Calu3 (cell line): ENCODE measurements at places on chromosomes 5 and 9. TPM values are rescaled to one million over a fixed set of nuclear protein-coding genes. Genes with fewer than 3 reads are reported as not detected.

- peaks cover 6% of the 10 kb centered on the region for H3K36me3 ChIP-seq
- DNase-seq: no peak
- H3K27me3 ChIP-seq: no peaks in the 10 kb centered on the region
- H3K4me1 ChIP-seq: no peaks in the 10 kb centered on the region
- H3K27ac ChIP-seq: no peak overlapping the region
Measured at GRCh38 chr9:33375238-33375840, 27.0 kb downstream of the AQP7 start.

DNA sequence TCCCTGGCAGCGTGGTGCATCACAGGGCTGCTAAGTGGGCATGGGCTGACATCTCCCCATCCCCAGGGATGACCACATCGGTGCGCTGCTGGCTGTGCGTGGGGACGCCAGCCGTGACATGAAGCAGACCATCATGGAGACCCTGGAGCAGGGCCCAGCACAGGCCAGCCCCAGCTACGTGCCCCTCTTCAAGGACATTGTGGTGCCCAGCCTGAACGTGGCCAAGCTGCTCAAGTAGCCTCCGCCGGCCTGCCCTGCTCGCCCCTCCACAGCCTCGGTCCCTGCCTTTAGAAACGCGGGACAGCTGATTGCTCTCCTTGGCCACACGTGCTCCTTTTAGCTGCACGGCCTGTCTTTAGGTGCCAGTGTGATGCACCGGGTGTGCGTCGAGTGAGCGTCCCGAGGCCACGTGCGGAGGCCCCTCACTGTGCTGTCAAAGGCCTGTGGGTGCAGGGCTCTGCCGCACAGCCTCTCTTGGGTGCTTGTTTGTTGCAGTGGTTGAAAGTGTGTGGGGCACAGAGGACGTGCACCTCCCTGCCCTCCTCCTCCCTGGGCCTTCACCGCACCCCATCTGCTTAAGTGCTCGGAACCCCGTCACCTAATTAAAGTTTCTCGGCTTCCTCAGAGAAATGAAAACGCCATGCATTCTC lies 23.8 kb downstream of the EXOC3 start:
- no peaks in the 10 kb centered on the region for H3K27me3 ChIP-seq
- no peak for DNase-seq
- H3K4me1 ChIP-seq: no peaks in the 10 kb centered on the region
- no peak overlapping the region for H3K27ac ChIP-seq
- H3K4me3 ChIP-seq: no peak overlapping the region

GRCh38 chr5:92962752-92963151 lies 618.3 kb downstream of the NR2F1-AS1 start:
- no peaks in the 10 kb centered on the region for H3K27me3 ChIP-seq
- peaks cover 32% of the 10 kb centered on the region for H3K4me1 ChIP-seq
- no peak overlapping the region for H3K27ac ChIP-seq
- no peak overlapping the region for H3K4me3 ChIP-seq
- DNase-seq: peak; percentile 31

- H3K36me3 ChIP-seq: peaks cover 5% of the 10 kb centered on the region
- peak overlapping the region; percentile 68 for H3K4me3 ChIP-seq
- peaks cover 18% of the 10 kb centered on the region for H3K4me1 ChIP-seq
- H3K27me3 ChIP-seq: no peaks in the 10 kb centered on the region
- DNase-seq: no peak
Measured at GRCh38 chr9:87336407-87336806, 161.3 kb upstream of the DAPK1 start.

- no peak for DNase-seq
- H3K27me3 ChIP-seq: no peaks in the 10 kb centered on the region
- no peak overlapping the region for H3K27ac ChIP-seq
- H3K4me1 ChIP-seq: peaks cover 9% of the 10 kb centered on the region
Measured at GRCh38 chr5:154205441-154206117, 15.0 kb downstream of the GALNT10 start.

- H3K36me3 ChIP-seq: no peaks in the 10 kb centered on the region
- peaks cover 86% of the 10 kb centered on the region for H3K27me3 ChIP-seq
- H3K4me1 ChIP-seq: no peaks in the 10 kb centered on the region
- DNase-seq: no peak
- no peak overlapping the region for H3K4me3 ChIP-seq
Measured at GRCh38 chr5:137598399-137598798, 99.3 kb upstream of the SPOCK1 start.

DNA sequence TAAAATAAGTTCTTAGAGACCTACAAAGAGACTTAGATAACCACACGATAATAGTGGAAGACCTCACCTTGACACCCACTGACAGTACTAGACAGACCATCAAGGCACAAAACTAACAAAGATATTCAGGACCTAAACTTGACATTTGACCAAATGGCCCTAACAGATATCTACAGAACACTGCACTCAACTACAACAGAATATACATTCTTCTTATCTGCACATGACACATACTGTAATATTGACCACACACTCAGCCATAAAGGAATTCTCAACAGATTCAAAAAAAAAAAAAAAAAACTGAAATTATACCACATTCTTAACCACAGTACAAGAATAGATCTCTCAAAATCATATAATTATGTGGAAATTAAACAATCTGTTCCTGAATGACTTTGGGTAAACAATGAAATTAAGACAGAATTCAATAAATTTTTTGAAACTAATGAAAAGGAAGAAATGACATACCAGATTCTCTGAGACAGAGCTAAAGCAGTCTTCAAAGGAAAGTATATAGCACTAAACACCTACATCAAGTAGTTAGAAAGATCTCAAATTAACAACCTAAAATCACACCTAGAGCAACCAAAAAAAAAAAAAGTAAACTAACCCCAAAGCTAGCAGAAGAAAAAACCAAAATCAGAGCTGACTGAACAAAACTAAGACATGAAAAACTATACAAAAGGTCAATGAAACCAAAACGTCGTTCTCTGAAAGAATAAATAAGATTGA lies 362.3 kb upstream of the POU5F2 start:
- H3K4me3 ChIP-seq: no peak overlapping the region
- H3K27me3 ChIP-seq: no peaks in the 10 kb centered on the region
- H3K4me1 ChIP-seq: peaks cover 30% of the 10 kb centered on the region
- H3K27ac ChIP-seq: no peak overlapping the region
- no peak for DNase-seq

GRCh38 chr5:50691399-50692016 lies 25.1 kb downstream of the PARP8 start:
- DNase-seq: no peak
- H3K36me3 ChIP-seq: no peaks in the 10 kb centered on the region
- H3K27ac ChIP-seq: no peak overlapping the region
- H3K27me3 ChIP-seq: no peaks in the 10 kb centered on the region
- no peaks in the 10 kb centered on the region for H3K4me1 ChIP-seq
- H3K4me3 ChIP-seq: no peak overlapping the region

DNA sequence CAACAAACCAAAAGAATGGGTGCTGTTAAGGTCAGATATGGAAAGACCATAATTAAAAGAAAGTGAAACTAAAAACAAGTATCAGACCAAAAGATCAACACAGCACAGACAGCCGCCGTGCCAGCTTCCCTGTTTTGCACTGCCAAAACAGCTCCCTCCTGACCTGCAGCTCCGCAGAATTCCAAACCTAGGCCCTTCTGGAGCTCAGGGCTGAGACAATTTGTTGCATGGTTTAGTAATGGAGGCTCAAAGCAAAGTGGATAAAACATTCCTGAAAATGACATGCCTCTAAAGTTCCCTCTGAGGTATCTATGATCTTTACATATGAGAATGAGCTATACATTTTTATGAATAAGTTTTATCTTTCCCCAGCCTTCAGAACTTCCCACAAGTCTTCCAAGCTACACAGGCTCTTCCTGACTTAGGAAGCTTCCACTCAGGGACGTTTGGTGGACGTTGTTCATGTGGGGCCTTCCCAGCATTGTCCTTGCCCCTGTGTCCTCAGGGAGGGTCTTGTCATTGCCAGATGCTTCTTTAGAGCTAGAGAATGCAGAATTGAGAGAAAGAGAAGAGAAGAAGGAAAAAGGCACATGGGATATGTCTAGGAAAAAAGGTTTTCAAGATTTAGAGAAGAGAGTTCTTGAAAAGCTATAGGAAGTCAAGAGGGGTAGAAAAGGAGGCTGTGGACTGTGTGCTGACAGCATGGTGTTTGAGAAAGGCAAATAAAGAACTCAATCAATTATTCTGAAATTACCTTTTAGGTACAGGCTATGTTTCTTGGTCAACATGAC lies 28.4 kb upstream of the SSBP2 start:
- peak overlapping the region; percentile 27 for H3K4me3 ChIP-seq
- H3K27ac ChIP-seq: no peak overlapping the region
- H3K4me1 ChIP-seq: peaks cover 16% of the 10 kb centered on the region

DNA sequence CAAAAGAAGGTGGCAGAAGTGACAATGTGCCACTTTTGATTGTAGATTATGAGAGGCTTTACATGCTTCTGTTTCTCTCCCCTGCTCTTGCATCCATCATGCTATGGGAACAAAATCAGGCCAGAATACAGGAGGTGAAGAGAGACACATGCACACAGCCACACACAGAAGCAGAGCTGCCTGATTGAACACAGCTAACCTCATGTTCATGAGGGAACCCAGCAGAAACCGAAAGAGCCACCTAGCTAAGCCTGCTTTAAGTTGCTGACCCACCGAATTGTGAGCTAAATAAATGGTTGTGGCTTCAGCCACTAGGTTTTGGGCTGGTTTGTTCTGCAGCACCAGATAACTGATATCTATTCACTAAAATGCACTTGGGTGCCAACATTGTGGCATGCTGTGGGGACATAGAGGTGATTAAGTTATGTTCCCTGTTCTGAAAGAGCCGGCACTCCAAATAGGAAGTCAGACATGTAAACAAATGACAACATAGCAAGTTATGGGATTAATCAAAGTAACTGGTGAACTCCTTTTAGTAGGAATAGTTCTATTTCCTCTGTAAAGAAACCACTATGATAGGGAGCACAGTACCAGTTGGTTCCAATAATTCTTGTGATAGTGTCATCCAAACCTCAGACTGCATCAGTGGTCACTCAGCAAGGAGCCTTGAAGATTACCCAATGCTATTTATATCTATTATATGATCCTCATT lies 93.6 kb upstream of the TNC start:
- no peak overlapping the region for H3K27ac ChIP-seq
- no peak for DNase-seq
- H3K36me3 ChIP-seq: no peaks in the 10 kb centered on the region
- no peak overlapping the region for H3K4me3 ChIP-seq
- H3K27me3 ChIP-seq: no peaks in the 10 kb centered on the region

GRCh38 chr5:124660229-124661093 lies 86.0 kb downstream of the ZNF608 start:
- H3K4me3 ChIP-seq: peak overlapping the region; percentile 69
- no peaks in the 10 kb centered on the region for H3K27me3 ChIP-seq
- DNase-seq: peak; percentile 72
- peaks cover 11% of the 10 kb centered on the region for H3K36me3 ChIP-seq
- H3K4me1 ChIP-seq: peaks cover 58% of the 10 kb centered on the region

DNA sequence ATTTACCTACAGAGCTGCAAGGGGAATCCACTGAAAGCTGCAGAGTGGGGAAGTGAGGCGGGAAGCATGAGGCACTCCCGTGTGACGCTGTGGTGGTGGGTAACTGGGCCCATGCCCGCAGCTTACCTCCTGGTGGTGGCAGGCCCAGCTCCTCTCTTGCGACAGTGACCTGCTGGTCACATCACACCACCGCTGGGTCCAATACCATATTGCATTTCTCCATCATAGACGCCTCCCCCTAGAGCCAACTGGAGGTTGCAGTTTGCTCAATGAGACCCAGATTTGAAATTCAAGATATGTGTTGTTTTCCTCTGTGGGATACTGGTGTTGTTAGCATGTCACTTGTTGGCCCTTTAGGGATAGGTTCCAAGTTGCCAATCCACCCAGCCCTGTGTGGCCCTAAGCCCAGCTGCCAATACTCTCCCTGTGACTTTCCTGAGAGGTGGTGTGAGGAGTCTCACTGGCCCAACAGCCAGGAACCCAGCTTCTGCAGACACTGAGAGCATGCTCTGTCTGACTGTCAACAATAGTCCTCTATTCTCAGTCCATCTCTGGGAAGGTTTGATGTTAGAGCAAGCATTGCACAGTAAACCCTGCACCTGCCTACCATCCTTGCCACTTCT lies 428.3 kb downstream of the GADD45G start:
- no peaks in the 10 kb centered on the region for H3K4me1 ChIP-seq
- H3K4me3 ChIP-seq: no peak overlapping the region
- no peak for DNase-seq
- H3K27me3 ChIP-seq: peaks cover 49% of the 10 kb centered on the region
- H3K36me3 ChIP-seq: no peaks in the 10 kb centered on the region

DNA sequence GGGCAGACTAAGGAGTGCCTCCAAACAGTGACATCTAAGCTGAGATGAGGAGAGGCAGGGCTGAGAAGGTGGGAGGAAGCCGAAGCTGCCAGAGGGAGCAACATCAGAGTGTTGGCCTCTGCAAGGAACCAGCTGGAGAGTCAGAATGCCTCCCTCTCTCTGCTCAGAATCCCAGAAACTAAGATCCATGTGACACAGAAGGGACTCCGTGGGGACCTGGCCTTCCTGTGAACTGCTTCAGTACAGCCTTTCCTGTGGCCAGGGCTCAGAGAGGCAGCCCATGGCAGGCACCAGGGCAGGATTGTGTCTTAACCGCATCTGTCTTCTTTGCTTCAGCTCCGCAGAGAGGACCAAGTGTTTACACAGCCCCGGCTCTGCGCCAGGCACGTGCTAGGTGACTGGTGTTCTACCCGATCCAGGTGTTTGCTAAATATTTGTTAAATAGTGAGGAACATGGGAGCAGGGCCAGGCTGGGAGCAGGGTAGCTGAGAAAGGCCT lies 33.5 kb downstream of the KCNMB1 start:
- no peaks in the 10 kb centered on the region for H3K36me3 ChIP-seq
- DNase-seq: no peak
- H3K4me1 ChIP-seq: no peaks in the 10 kb centered on the region
- peaks cover 99% of the 10 kb centered on the region for H3K27me3 ChIP-seq

DNA sequence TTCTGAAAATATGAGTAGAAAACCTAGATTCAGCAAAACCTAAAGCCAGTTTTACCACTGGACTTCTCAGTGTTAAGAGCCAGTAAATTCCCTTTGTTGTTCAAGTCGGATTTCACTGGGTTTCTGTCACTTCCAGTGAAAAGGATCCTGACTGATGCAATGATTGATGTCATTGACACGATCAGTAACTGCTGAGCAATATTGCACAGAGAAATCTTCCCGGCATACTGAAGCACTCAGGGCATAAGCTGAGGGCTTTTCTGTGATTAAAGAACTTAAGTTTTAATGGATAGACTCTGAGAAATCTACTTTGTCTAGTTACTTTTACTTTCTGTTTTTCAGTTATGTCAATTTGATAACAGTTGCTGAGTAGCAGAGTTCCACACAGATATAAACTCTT lies 61.9 kb downstream of the DENND1A start:
- H3K4me1 ChIP-seq: no peaks in the 10 kb centered on the region
- no peak overlapping the region for H3K4me3 ChIP-seq
- DNase-seq: no peak
- no peaks in the 10 kb centered on the region for H3K27me3 ChIP-seq

GRCh38 chr9:131101207-131101964 lies 5.1 kb downstream of the AIF1L start:
- H3K27ac ChIP-seq: no peak overlapping the region
- peaks cover 14% of the 10 kb centered on the region for H3K36me3 ChIP-seq
- H3K27me3 ChIP-seq: peaks cover under 1% of the 10 kb centered on the region
- H3K4me1 ChIP-seq: no peaks in the 10 kb centered on the region
- DNase-seq: no peak
- H3K4me3 ChIP-seq: no peak overlapping the region

The MEIKIN gene
- not detected in 2 replicates for total RNA-seq

The TBCA gene
- 293 and 310 TPM in 2 replicates for total RNA-seq

The IL5 gene
- not detected in 2 replicates for total RNA-seq

The CA9 gene
- 0.64 and 0.76 TPM in 2 replicates for total RNA-seq

The ADAMTS19 gene
- 0.15 TPM in 1 of 2 replicates, not detected in the other for total RNA-seq

The RLN1 gene
- not detected in 2 replicates for total RNA-seq

The MLANA gene
- not detected in 2 replicates for total RNA-seq

The NR5A1 gene
- 0.12 TPM in 1 of 2 replicates, not detected in the other for total RNA-seq

The CCL27 gene
- not detected in 2 replicates for total RNA-seq

The MLLT3 gene
- total RNA-seq: 22.9 and 23.1 TPM in 2 replicates

The MAMDC2 gene
- 0.26 and 0.29 TPM in 2 replicates for total RNA-seq

The DMRTA1 gene
- total RNA-seq: 2.8 and 2.9 TPM in 2 replicates
